ENCODE measurements at places on chromosomes 4 and X.
A peak's percentile ranks its signal among the peaks of the same experiment; 100 is the strongest.

GRCh38 chrX:150582338-150582948 is 14.0 kb downstream of the MTM1 start:
- DNase-seq: no peak

DNA sequence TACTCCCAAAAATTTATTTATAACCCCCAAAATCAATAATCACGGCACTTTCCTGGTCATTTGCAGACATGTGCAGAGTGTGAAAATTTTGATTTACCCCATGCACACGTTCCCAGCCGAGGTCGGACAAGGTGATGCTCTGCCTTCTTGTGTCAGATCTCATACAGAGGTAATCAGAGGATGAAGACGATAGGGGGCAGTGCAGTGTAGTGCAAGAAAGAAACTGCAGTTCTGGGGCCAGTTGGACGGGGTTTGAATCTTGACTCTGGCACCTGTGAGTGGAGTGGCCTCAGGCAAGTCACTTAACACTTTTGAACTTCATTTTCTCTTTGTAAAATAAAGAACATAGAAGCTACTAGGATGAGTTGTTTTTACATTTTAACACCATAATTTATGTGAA is 88.4 kb downstream of the FRMPD3 start:
- DNase-seq: peak; percentile 4

DNA sequence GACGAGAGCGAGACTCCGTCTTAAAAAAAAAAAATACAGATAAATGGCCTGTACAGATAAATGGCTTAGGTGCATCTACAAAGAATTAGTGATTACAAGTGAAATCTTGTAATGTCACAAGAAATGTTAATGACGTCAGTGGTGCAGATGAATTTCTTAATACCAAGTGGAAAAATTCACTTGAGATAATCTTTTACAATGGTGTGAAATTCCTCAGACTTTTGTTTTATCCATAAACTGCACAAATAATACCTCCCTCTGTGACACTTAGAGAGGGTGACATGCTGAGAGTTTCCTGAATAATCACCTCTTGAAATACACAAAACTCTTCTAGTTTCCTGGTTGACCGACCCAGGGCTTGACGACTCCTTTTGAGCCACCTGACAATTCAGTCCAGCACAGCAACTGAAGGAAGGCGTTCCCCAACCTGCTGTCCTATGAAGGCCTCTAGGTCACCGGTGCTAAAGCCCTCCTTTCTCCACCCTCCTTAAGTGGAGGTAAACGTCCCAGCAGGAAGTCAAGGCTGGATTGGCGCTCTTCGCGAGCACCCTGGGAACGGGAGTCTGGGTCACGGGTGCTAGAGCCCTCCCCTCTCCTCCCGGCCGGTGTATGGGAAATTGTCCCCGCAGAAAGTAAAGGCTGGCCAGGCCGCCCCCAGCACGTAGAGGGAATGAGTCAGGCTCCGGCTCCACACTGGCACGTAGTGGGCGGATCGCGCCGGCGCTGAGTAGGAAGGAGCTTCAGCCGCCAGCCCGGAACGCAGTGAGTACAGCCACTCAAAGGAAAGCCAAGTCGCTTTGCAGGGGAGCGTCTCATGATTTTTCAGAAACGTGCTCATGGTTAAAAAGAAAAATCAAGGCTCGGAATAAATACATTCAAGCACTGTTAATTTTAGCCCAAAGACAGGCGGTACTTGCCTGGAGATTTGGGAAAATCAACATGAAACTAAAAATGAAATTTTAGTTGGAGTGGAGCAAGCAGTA is at the start of gene TMEM144:
TMEM144 (plus strand) TSS at position 662 of the 983 bp plus-strand sequence. CDS start 2,182 bp downstream, outside the sequence.
- peak; percentile 43 for DNase-seq

DNA sequence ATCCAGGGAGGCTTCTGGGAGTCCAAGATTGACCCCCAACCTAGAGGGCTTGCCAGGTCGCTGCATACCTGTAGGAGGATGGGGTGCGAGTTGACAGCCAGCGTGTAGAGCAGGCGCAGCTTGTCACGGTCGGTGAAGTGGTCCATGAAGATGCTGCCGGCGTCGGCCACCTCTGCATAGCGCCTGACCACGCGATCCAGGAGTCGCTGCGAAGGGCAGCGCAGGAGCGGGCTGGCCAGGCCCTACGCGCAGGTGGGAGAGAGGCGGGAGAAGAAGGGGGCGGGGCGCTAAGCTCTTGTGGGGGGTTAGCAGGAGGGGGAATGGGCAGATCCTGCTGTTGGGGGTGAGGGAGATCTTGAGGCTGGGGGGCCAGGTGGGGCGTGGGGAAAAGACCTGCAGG is 43.0 kb downstream of the DIPK2B start:
- no peak for DNase-seq

- DNase-seq: no peak
Observed at GRCh38 chr4:102295153-102295862, 50.0 kb downstream of the SLC39A8 start.

DNA sequence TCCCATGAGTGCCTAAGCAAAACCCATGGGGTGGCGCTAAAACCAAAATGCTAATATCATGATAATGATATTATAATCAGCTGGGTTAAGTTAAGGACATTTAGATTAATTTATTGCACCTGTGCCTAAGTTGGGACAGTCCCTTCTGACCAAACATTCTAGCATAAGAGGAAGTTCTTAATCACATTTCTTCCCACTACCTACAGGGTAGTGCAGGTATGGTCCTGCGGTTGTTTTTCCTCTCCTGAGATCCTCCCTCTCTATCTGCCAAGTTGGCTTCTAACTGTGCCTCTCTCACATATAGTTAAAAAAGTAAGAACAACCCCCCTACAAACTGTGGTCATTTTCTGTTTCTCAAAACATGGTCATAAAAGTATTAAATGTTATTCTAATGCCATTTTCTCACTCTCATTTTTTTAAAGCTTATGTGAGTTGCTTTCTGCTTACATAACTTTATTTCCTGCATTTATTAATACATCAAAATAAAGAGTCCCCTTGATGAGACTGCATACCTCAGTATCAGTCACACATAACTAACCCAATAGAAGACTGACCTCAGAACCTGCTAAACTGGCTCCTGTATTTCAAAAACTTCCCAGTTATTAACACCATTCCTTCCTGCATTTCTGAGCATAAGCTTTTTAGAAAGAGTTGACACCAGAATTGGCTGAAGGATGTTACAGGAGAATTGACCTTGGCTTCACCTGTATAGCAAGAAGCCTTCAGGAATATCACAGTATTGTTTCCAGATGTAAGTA is 1332.5 kb downstream of the FSTL5 start:
- DNase-seq: no peak

All from activated CD4-positive, alpha-beta T cell treated with anti-CD3 and anti-CD28 coated beads for 24 hours (primary cell).